ENCODE measurements at places on chromosomes 3 and 15. TPM values are rescaled to one million over a fixed set of nuclear protein-coding genes. Genes with fewer than 3 reads are reported as not detected.
A peak's percentile ranks its signal among the peaks of the same experiment; 100 is the strongest.

- DNase-seq, result peak; percentile 84
- no peaks in the 10 kb centered on the region for H3K27me3 ChIP-seq
- peak within 1 kb of the TSS; percentile 76 for H3K27ac ChIP-seq
Measured at GRCh38 chr3:146250449-146251382, at the start of gene PLSCR4. TSS of gene PLSCR4 (minus strand) at chr3:146251105. CDS start at chr3:146222071, 29,034 bp downstream.

DNA sequence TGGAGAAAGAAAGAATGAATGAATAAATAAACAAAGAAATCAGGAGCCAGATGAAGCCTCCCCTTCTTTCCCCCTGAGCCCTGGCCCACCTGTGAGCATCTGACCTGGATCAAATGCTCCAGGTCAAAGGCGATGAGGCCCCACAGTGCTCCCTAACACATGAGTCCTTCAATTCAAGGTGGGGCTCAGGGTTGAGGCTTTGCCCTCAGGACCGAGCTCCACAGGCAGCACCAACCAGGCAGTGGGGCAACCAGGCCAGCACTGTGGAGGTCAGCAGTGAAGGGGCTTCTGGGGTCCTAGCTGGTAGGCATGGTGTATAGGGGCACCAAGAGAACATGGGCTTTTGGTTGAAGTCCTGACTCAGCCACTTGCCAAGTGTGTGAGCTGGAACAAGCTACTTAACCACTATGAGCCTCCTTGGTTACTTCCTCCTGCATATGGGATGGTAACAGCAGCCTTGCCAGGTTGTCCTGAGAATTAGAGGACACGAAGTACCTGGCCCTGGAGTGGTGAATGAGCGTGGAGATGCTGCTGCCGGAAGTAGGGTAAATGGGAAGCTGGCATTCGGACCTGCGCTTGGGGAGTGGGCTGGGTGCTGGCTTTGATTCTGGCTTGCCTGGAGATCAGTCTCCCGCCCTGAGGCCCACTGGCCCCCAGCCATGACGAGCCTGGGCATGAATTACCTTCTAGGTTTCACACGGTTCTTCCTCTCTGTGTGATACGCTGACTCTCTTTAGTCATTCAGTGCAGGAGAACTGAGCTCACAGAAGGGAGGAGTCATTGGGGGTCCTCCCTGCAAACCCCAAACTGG lies 10.0 kb upstream of the PAQR5 start:
- no peaks in the 10 kb centered on the region for H3K27me3 ChIP-seq
- H3K36me3 ChIP-seq, result no peaks in the 10 kb centered on the region
- no peak for DNase-seq
- H3K4me3 ChIP-seq, result no peak overlapping the region

TMEM89 gene
- not detected for total RNA-seq

DNA sequence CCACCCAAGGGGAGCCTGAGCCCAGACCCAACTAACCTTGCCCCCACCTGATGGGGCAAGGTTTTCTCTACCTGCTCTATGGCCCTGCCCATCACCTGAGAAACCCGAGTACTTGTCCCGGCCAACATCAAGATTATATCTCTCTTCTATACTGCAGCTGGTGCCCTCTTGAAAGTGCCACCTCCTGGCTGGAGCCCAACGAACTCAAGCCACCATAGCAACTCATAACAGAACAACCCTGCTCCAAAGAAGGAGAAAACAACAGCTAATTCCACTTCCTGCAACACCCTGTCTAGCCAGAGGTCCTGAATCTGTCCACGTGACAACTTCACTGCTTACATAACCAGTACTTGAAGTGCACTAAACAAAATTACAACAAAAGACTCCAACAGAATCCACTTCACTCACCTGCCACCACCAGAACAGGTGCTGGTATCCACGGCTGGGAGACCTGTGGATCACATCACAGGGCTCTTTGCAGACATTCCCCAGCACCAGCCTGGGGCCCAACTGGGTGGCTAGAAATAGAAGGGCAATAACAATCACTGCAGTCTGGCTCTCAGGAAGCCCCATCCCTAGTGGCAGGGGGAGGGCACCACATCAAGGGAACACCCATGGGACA lies 49.2 kb downstream of the PIERCE2 start:
- H3K27me3 ChIP-seq, result no peaks in the 10 kb centered on the region
- H3K36me3 ChIP-seq, result no peaks in the 10 kb centered on the region
- no peak overlapping the region for H3K4me3 ChIP-seq

CAND2 gene
- total RNA-seq, result 137 TPM

- no peaks in the 10 kb centered on the region for H3K36me3 ChIP-seq
- no peaks in the 10 kb centered on the region for H3K4me1 ChIP-seq
- H3K27me3 ChIP-seq, result no peaks in the 10 kb centered on the region
- no peak overlapping the region for H3K27ac ChIP-seq
- H3K4me3 ChIP-seq, result no peak overlapping the region
Measured at GRCh38 chr15:62250978-62251377, 85.9 kb upstream of the C2CD4B start.

Data from psoas muscle (tissue), 8 donors.